ENCODE measurements at places on chromosomes 11 and 22. TPM values are rescaled to one million over a fixed set of nuclear protein-coding genes. Genes with fewer than 3 reads are reported as not detected.

DNA sequence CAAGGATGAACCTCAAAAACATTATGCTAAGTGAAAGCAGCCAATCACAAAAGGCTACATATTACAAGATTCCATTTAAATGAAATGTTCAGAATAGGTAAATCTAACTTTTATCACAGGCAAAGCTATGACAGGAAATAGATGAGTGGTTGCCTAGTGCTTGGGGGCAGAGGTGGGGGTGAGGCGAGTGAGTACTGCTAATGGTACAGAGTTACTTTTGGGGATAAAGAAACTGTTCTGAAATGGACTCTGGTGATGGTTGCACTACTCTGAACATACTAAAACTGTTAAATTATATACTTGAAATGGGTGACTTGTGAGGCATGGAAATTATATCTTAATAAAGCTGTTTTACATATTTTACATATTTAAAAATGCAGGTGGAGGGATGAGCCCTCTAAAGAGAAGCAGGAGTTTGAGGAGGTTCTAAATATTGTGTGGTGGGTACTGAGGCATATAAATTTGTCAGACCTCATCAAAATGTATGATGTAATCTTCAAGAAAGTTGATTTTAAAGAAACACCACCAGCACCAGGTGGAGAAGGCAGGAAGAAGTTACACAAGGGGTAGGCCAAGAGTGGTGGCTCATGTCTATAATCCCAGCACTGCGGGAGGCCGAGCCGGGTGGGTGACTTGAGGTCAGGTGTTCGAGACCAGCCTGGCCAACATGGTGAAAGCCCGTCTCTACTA is 3.6 kb downstream of the SLC43A1 start:
- ATAC-seq: no peak

GRCh38 chr11:128294001-128294670 is 293.2 kb downstream of the ETS1 start:
- ATAC-seq: no peak

DNA sequence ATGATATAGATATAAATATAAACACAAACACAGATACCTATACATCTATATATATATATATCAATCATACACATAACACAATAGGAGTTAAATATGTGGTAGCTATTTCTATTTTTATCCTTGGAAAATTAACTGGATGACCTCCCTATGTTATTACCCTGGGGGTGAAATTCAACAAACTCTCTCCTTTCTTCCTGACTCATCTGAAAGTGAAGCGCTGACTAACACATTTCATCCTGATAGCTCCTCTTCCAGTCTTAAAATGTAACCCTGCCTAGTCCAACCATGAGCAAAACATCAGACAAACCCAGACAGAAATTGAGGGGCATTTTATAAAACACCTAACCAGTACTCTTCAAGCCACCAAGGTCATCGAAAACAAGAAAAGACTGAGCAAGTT is 220.6 kb upstream of the ISX start:
- ATAC-seq: no peak

DNA sequence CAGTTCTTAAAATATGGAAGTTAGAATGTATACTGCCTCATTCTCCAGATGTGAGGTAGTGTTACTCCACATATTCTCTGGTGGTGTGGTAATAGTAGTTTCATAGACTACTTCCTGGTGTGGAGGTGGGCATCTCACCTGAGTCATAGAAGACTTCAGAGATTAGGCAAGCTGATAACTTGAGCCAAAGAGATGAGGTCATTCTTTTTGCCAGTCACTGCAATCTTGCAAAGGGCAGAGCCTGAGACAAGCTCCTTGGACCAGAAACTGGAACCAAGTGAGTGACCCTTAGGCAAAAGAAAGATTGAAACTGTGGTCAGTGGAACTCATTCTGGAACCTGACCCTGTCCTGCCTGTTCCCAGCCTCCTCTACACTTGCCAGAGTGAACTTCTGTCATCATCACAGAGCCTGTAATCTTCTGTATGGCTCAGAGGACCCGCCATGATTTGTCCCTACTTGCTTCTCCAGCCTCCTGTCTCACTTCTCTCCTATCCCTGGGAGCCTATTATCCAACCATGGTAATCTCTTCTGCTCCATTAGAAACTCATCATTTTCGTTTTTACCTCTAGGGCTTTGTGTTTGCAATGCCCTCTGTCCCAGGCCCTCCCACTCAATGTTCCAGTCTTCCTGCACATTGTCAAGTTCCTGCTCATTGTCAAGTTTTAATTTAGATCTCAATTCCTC is 10.6 kb upstream of the CCDC83 start:
- no peak for ATAC-seq

DNA sequence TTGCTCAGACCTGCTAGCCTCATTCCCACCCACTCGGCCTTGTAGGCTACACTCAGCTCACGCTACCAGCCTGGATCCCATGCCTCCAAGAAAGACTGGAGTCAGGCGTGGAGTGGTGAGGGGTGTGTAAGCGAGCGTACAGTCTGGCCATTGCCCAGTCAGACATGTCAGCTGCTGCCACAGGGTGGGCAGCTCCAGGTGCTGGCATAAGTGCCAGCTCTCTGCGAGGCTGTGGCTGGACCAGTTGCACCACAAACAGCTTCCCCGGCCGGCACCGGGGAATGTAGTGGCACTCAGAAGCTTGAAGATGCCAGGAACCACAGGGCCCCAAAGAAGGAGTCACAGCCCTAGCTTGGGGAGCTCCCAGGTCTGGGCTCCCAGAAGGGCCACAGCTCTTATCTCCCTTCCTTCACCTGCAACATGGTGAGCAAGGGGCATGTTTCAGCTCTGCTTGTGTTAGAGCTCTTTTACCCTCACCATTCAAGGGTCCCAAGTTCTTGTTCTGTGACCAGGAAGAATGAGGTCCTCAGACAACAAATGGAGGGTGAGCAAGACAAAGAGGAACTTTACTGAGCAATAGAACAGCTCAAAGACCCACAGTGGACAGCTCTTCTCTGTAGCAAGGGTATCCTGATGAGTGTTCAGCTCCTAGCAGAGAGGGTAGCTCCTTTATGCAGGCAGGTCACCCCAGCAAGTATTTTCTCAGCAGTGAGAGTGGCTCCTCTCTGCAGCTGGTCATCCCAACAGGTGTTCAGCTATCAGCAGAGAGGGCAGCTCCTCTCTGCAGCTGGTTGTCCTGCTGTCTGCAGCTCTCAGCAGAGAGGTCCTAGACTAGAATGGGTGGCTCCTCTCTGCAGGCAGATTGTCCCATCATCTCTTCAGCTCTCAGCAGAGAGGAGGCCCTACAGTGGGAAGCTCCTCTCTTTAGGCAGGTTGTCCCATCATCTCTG is 6.0 kb downstream of the SBF2 start:
- ATAC-seq: no peak

DNA sequence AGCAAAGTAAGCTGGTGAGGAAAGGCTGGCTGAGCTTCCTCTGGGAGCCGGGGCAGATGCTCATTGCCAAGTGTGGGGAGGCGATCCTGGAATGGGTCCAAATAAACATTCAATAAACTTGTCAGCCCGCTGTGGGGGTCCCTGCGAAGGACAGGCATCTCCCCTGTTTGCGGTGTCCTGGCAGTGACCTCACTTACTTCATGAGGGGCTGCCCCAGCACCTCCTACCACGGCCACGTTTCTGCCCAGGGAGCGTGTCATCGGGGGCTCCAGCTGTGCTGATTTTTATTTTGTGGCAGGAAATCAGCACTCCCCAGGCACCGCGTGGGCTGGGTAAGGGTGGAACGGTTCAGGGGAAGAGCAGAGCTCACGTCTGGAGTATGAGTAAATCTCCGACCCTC is 493.9 kb upstream of the B3GAT1 start:
- ATAC-seq: no peak

DNA sequence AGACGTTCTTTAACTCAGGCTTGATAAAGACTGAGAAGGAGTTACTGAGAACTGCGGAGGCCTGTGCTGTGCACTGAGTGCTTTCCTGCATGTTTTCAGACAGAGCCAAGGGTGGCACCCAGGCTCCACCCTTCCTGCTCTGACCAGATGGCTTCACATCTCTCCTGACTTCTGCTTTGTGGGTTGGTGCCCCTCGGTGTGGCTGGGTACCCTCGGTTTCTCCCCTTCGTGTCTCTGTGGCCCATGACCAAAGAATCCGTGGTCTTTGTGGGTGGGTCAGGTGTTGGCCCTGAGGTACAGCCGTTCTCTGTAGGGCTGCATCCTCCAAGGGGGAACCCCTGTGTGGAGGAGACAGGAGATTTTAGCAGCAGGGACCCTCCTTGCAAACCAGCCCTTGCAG is 34.3 kb downstream of the GRIK4 start:
- no peak for ATAC-seq

DNA sequence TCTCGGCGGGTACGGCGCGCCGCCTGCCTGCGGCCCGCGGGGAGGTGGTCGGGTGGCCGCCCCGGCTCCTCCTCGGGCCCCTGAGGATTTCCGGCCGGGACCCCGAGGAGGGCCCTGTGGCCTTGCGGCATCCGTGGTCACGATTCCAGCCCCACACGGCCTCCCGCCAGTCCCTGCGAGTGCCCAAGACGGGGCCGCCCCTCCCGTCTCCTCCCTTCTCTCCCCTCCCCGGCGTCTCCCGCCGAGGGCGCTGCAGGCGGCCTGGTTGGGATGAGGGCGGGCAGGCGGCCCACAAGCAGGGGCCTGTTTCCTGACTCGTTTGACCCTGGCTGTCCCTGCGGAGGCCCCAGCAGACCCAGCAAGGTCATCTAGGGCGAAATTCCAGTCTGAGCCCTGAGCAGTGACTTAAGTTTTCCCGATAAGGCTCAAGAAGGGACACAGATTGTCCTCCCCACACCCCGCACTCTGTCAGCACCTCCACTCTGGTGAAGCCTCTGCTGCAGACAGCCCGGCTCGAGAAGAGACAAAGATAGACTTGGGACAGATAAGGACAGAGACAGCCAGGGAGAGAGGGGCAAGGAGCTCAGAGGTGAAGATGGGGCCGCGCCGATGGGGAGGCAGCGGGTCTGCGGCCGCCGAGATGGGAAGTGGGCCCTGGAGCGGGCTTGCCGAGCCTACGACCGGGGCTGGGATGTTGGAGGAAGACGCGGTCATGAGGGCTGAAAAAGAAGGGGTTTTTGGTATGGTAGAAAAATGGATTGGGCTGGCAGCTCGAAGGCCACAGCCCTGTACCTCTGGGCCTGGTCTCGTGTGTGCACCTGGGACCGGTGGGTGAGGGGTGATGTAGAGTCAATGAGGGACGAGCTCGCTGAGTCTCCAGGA is 95.0 kb downstream of the SWAP70 start:
- ATAC-seq: peak; percentile 66

Gene CHID1
- total RNA-seq: 50.9 TPM

Gene ALG8
- total RNA-seq: 16.4 TPM

Gene OR51B2
- total RNA-seq: not detected

Gene SLC6A5
- total RNA-seq: not detected

Gene FAM83F
- total RNA-seq: 1.1 TPM

Gene NXPE2
- total RNA-seq: 0.31 TPM

Gene GAL3ST1
- 3.0 TPM for total RNA-seq

Gene IL10RA
- total RNA-seq: 29.1 TPM

Gene SLC35C1
- 22.3 TPM for total RNA-seq

Gene TTC9C
- 19.9 TPM for total RNA-seq

Gene CABP2
- total RNA-seq: not detected

Gene SCGB1A1
- total RNA-seq: not detected

All from gastroesophageal sphincter (tissue), 4 donors.